Stimulated activated CD4-positive, alpha-beta T cell treated with anti-CD3 and anti-CD28 coated beads, Interleukin-2, amount 100 ng/mL, for 24 hours (primary cell): ENCODE measurements at places on chromosomes 2 and 18.

DNA sequence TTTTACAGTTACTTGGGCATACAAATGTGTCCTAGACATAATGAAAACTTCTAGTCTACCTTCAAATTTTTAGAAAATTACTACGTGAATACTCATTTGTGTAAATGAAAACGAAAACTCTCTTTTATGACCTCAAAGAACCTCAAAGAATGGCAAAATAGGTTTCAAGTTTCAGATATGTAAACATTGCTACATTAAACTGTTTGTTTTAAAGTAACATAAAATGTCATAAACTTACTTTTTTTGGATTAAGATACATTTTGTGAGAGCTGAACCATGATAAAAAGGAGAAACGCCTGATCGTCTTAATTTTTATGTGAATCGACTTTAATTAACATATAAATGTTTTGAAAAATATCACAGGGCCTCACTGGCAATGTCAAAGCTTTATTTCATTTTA, 91.4 kb downstream of the PPP1R1C start:
- DNase-seq: no peak

GRCh38 chr18:58727776-58728500, 56.7 kb downstream of the MALT1 start:
- DNase-seq: no peak

DNA sequence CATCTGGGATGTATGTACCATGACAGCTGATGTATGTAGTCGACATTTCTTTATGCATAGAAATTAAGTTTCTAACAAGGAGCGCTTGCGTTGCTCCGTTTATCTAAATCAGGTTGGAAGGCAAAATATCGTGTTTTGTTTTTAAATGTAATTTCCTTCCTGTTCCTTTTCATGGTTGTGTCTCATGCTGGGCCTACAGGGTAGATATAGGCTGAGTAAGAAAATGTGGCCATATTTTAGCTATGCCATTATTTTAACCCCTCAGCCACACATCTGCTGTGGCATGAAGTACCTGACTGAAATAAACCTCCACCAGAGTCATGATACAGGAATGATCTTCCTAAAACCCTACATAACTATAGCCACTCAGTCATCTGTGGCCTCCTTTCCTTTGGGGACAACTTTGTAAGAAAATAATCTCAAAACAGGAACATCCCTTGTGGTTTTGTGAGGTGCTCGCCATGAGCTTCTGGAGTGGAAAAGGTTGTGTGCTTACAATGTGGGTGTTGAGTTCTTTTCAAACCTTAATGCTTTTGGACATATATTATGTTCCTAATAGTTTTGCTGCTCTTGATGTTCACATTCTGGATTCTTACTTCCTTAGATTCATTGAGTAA, 214.3 kb downstream of the FAM210A start:
- no peak for DNase-seq

DNA sequence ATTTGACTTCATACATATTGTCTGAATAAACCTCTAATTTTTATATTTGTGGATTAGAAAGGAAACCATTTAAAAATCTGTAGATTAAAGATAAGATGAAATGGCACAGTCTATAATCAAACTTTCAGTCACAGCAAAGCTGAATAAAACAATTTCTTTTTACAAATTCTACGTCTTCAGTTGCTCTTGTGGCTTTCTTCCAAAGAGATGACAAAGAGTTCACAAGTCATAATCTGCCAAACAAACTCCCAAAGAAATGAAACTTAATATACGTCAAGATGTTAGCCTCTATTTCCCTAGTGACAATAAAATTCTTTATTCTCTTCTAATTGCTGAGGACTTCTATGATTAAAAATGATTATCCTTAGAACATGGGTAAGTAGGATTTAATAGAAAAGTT, 66.3 kb downstream of the FIGN start:
- DNase-seq: no peak

DNA sequence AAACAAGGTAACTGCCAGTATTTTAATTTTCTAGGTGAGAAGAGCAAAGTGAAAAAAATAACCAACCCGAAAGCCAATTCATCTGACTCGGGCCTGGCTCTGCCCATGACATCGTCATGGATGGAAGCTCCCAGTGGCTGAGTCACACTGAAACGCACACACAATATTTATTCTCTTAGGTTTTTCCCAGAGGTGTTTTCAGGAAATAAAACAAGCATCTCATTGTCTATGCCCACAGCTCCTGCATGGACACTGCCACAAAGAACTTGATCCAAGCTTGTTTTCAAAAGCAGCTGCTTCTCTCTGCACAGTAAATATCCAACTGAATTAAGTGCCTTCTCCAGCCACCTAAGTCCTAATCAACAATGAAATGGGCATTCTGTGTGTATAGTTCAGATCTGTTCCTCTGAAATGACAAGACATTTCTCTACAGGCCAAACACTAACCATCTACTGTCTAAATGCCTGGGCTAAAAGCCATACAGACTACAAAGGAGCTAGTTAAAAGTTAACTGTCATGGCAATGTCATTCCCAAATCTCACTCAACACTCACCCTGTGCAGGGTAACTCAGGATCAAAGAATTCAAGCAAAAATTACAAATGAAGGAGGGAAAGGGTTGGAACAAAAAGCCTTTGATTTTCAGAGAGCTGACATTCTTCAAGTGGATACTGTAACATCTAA, 62.9 kb downstream of the RPL31 start:
- no peak for DNase-seq

DNA sequence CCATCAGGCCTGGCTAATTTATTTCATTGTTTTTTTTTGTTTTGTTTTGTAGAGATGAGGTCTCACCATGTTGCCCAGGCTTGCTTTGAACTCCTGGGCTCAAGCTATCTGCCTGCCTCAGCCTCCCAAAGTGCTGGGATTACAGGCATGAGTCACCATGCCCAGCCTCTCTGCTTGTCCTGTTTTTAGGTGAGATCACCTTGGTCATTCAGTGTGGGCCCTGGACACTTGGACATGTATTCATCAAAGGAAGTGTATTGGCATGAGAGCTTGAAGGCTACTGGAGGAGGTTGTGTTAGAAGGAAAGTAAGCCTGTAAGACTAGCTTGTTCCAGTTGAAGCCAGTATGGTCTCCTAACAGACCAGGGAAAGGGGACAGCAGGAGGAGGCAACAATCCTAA, 229.2 kb upstream of the RGPD4 start:
- no peak for DNase-seq

GRCh38 chr2:197216361-197216979, 94.1 kb downstream of the ANKRD44 start:
- no peak for DNase-seq

DNA sequence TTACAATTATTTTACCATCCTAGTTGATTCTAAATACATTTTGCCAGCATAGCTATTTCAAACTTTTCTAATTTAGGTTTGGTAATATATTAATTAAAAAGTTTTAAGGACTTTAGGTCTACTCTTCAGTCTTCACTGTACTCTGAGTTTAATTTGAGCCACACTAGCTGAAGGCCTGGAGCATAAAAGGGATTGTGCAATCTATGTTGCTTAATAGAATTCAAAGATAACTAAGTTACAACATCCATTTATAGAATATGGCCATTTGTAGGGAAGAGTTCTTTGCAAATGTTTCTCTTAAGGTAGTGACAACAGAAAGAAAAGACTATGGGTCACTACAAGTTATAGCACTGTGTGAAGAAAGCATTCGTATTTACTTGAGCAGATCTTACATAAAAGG, 702.2 kb upstream of the NRXN1 start:
- no peak for DNase-seq

DNA sequence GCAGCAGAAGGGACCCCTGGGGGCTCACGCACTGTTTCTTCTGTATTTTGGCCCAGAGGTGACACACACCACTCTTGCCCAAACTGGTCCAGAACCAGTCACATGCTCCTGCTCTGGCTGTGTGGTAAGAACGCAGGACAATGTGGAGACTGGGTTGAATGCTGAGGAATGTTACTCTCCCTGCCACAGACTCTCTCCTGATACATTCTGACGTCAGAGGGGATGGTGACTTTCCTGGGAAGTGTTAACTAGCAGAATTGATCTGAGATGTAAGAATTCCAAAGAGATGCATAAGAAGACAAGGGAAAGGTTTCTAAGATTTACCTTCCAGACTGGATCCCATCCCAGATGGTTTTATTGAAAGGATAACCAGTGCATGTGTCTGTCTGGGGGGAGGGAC, 100.8 kb downstream of the ASB1 start:
- DNase-seq: no peak

DNA sequence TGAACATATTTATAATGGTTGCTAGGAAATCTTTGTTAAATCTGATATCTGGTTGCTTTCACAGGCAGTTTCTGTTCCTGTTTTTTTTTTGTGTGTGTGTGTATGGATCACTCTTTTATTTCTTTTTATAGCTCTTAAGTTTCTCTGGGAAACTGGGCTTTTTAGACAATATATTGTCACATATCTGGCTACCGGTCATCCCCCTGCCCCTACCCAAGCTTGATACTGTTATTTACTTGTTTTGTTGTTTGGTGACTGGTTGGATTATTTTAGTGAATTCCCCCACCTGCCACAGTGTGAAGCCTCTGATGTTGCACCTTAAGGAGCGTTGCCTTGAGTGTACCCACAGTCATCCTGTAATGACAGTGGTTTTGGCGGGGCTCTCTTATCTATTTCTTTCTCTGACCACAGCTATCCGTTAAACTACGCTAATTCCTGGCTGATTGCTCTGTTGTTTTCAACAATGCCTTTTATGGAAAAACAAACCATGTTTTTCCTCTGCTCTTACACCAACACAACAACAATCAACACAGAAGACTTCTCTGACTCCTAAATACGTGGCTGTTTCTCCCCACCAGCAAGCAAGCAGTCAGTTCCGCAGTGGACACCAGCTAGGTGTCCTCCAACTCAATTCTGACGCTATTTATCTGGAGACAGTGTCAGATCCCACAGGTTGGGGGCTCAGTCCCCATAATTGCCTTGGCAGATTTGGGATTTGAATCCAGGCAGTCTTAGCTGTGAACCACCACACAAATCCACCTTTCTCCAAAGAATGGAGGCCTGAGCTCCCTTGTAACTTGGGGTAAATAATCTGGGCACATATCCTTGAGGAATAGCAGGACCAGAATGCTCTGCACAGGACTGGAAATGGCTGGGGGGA, 10.9 kb downstream of the GNLY start:
- DNase-seq: no peak

- no peak for DNase-seq
These were observed 451.9 kb downstream of the ARHGAP15 start for GRCh38 chr2:143581134-143581533.

DNA sequence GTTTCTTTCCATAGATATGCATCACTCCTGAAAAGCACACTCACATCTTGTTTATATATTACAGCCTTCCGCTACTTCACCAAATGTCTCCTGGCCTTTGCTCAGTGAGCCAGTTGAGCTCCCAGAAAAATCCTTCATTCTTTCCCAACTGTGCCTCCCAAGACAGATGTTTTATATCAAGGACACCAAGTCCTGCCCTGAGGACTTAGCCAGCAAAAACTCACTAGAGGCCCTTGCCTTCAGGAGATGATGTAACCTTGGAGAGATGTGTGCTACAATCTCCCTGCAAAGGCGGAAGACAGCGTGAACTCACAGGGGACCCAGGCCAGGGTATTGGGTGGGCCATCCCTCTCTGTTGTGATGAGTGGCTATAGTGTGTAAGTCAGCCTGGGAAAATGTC, 86.1 kb upstream of the CTAGE1 start:
- DNase-seq: no peak

DNA sequence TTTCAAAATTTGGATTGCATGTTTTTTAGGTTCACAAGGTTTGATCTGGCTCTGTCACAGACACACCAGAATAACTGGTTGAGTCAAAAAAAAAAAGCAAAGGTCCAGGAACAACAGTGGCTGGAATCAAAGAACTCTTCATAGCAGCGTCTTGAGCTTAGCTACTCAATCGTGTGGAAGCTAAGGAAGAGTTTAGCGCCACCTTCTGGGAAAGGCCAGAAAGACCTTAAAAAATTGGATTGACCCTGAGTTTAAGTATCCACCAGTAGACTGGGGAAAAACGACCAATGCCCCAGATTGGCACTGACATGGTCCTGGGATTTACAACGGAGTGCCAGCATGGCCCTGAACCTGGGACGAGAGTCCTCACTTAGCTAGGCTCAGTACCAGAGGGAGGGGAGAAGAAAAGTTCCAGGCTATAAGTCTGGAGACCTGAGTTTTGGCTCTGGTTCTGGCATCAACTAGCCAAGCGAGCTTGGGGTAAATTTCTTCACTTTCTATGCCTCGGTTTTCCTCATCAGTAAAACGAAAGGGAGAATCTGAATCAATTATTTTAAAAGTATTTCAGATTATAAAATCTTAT, 71.1 kb upstream of the TFCP2L1 start:
- DNase-seq: no peak

GRCh38 chr2:17615728-17616351, 75.3 kb downstream of the VSNL1 start:
- DNase-seq: no peak

GRCh38 chr2:122939796-122940195, 1085.3 kb upstream of the CNTNAP5 start:
- no peak for DNase-seq

DNA sequence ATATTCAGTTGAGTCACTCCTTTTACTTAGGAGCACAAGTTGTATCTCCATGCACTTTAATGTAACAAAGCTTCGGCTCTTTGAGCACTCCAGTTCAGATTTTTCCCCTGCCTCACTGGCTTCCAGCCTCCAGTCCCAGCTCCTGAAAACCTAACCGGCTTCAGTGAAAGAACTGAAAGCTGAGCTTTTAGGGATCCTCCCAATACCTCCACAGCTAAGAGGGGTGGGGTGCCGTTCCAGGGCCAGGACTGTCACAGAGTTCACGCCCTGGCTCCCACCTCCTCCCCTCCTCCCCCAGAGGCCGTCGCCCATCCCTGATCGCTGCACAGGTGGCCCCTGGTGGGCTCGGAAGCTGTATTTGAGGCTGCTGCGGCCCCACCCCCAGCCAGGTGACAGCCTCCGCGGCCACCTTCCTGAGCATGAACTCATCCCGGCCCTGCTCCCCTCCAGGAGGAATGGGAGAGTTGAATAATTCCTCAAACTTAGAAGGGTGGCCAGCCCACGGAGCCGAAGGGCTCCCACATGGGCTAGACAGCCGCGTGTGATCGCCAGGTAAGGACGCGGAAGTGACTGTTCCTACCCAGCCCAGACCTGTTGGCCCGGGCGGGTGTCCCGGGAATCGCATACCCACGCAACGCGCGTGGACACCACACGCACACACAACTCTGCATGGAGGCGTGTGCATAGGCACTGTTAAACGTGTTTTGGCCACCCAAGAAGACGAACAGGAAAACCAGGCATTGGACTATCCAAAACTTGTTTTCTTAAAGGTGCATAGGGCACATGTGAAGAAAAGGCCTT, 1.8 kb downstream of the MYO5B start:
- DNase-seq: no peak

DNA sequence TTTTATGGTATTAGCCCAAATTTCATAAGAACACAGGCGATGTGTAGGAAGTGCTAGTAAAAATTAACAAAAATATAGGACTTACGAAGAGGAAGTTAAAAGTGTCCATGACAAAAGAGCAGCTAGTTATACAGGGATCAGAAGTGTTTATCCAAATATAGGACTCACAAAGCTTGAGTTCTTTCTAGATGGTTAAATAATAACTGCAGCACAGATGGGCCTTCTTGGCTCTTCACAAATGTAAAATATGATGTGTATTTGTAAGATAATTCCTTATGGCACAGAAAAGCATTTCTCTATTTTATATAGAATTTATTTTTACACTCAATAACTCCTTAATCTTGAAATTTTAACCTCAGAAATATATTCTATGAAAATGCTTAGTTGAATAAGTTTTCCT, 100.9 kb upstream of the SPHKAP start:
- no peak for DNase-seq
